ENCODE measurements at places on chromosomes 12 and 14.
A peak's percentile ranks its signal among the peaks of the same experiment; 100 is the strongest.

GRCh38 chr14:73245480-73246325, 8.4 kb downstream of the PAPLN start:
- DNase-seq = peak; percentile 67

DNA sequence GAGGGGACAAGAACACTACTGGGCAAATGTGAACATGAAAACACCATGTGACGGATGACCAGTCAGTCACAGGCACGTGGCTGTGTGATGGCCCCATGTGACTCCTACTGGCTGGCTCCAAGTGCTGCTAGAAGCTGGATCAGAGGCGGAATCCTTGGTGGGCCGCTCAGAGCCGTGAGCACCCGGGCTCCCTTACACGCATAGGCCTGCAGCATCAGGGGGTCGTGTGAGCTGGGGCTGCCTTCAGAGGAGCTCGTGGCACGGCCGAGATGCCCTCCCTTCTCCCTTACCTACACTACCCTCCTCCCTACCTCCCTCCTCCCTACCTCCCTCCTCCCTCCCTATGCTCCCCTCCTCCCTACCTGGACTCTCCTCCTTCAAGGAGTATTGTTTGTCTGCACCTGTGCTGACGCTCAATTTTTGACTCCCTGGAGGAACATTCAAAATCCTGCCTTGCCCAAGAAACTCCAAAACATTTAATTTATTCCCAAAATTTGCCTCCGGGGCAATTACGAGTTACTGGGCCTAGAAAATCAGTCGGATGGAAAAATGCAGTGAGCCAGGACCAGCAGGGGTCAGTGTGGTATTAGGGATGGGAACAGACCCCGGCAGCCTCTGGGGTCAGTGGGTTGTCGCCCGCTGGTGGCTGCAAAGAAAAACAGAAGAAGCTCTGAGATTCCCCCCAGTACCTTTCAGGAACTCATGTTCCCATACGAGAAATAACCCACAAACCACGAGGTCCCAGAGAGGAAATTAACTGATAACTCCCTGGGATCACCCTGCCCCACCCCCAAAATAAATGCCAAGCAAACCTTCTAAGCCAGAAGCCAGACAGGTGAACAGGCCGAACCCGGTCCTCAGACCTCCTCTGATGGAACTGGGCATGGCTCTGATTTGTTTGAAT, 61.3 kb downstream of the C14orf132 start:
- peak; percentile 89 for DNase-seq

- DNase-seq = no peak
Measured at GRCh38 chr14:91246051-91246852, 1.7 kb upstream of the GPR68 start.

DNA sequence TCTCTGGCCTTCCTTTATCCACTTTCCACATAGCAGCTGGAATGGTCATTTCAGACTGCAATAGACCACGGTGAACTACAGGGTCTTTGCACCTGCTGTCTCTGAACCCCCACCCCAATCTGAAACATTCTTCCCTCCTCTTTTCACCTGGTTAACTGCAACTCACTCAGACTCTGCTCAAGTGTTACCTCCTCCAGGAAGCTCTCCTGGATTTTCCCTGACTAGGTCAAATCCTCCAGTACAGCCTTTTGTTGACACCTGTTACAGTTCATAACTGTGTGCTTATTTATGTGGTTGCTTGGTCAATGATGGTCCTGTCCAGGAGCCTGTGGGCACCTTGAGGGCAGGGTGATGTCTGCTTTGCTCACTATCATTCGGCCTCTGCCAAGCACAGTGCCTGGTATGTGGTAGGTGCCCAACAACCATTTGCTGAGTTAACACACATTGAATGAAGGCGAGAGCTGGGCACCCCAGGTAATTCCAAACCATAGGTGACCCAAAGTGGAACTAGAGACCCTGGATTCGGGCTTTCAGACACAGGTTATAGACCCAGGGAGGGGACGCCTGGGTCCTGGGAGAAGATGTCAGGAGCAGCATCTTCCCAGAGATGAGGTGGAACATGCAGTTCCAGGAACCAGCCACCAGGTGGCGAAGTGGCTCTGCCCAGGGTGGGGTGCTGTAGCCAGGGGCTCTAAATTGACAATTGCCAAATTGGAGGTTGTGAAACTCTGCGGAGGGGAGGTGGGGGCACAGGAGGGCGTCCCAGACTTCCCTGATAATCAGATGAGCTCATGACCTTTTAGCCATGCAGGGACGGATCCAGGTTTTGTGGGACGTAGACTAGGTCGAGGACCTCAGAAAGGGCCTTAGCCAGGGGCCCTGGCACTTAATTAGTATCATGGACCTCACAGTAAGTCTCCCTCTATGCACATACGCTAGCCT, 28.1 kb downstream of the TRPV4 start:
- peak; percentile 56 for DNase-seq

DNA sequence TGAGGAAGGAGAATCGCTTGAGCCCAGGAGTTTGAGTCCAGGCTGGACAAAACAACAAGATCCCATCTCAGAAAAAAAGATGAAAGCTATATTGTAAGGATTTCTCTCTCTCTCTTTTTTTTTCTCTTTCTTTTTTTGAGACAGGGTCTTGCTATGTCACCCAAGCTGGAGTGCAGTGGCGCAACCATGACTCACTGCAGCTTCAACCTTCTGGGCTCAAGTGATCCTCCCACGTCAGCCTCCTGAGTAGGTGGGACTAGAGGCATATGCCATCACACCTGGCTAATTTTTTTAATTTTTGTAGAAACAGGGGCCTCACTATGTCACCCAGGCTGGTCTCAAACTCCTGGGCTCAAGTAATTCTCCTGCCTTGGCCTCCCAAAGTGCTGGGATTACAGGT, 5.8 kb upstream of the MRPL42 start:
- no peak for DNase-seq

GRCh38 chr14:99460793-99461192, 19.9 kb downstream of the SETD3 start:
- no peak for DNase-seq

- DNase-seq = no peak
Measured at GRCh38 chr12:125331342-125332052, 266.3 kb downstream of the AACS start.

DNA sequence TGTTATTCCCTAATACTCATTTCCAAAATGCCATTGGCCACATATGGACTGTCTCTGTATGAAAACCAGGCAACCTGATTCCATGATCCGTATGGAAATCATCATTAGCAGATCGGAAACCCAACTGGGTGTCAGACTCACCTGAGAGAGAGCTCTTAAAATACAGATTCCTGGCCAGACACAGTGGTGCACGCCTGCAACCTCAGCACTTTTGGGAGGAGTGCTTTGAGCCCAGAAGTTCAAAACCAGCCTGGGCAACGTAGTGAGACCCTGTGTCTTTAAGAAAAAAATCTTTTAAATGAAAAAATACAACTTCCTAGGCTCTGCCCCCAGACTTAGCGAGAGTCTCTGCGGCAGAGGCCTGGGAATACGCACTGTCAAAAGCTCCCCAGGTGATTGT, 37.4 kb downstream of the PLXNC1 start:
- no peak for DNase-seq

DNA sequence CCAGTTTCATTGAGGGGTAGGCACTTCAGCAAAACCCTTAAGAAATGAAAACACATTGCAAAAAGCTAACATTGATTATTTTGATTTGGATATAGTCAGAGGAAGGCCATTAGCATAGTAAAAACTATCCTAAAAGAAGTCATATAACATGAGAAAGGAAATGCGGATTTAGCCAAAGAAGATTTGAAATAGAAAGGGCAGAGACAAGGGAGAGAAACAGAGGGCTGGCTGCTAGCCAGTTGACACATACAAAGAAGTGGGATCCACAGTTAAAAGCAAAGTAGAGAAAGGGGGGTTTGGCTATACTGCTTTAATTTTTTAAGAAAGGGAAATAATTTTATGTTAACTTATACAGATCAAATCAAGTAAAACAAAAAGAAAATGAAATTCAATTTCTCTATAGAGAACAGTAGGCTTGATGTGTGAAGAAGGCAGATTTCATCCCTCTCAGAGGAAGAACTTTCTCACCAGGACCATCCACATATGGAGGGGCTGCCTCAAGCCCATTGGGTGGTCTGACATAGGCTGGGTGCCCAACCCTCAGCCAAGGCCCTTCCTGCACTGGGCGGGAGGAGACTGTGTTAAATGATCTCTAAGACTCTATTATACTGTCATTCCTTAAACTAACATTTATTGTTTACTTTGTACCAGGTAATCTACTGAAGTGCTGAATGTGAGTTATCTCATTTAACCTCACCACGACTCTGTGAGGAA, 420.3 kb downstream of the CCDC91 start:
- no peak for DNase-seq

- no peak for DNase-seq
Measured at GRCh38 chr14:72759670-72760069, 134.2 kb downstream of the DPF3 start.

DNA sequence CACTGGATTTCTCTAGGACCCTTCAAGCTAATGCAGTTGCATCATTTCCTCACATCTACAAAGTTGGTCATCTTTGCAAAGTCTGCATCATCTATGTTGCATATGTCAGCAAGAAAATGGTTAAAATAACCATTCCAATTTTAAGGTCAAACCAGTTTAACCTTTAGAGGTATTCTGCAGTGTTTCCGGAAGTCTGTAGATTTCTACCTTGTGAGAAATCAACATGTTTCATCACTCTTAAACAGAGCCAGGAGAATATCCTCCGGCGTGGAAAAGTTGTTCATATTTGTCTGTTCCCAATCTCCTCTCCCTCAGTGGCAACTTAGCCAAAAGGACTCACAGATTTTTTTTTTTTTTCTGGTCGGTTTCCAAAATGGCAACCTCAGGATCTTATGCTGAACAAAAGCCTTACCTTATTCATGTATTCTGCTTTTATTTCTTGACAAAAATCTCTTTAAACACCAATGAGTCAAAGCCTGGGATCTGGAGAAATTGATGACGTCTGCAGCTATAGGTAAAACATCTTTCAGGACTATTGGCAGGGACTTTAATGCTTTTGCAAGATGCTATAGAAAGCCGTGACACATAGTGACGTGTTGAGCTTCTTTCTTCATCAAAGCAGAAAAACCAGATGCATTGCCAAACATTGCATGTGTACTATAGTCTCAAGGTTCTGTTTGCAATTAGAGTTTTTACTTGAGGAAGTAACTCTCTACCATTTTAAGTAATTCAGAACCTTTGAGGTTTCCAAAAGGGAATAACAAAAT, 16.0 kb upstream of the CDK17 start:
- DNase-seq = no peak

- peak; percentile 69 for DNase-seq
Measured at GRCh38 chr14:87461704-87462103, 531.3 kb downstream of the GALC start.

GRCh38 chr12:15855646-15856045, 26.5 kb upstream of the STRAP start:
- DNase-seq = no peak

DNA sequence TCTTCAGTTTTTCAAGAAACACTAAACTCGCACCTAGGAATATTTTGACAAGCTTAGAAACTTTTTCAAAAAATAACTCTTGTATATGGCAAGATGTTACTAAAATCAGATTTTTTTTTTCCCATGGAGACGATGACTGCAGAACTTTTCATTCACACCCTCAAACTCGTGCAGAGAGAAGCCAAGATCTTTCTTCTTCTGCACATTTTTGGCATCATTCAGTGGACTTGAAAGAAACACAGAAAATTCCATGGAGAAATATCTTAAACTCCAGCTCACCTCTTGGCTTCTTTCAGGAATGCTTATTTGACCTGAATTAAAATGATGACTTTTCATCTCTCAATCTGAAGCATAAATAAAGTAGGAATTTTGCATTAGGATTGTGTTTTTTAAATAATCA, 919.4 kb downstream of the NRXN3 start:
- no peak for DNase-seq

GRCh38 chr14:50599700-50600444, 39.9 kb downstream of the ATL1 start:
- no peak for DNase-seq

DNA sequence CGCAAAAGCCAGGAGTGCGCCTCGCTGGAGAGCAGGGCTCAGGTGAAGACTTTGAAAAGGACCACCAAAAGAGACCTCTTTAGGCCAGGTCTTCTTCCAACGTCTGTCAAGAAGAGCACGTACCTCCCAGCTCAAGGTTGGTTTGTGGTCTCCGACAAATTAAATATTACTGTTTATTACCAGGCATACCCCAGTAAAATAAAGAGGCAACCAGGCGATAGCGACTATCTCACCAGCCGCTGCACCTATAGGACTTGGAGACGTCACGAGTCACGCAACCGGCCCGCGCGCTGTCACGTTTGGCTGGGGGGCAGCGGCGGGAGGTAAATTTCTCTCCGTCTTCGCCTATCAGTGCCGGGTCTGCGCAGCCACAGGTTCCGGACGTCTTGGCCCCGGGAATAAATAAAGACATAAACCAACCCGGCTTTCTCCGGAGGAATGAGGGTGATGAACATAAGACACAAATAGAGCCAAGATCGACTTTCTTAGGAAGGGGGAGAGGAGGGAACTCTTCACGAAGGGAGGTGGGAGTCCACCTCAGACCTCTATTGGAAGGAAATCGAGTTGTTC, 2.0 kb upstream of the TBX5 start:
- no peak for DNase-seq

- DNase-seq = no peak
Measured at GRCh38 chr12:108016022-108016564, 113.0 kb upstream of the WSCD2 start.

DNA sequence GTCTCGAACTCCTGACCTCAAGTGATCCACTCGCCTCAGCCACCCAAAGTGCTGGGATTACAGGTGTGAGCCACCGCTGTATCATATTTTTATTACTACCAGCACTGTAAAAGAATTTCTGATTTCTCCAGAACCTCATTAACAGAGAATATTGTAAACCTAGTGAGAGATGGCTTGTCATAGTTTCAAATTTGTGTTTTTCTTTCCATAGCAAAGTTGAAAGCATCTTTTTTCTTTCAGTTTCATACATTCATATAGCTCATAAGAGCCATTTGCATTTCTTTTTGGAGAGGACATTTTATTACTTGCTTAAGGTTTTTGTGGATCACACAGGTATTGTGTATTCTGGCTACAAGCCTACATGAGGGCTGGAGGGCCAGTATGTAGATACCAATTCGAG, 58.0 kb downstream of the MIS18BP1 start:
- DNase-seq = no peak

GRCh38 chr14:53146739-53147138, 6.4 kb downstream of the DDHD1 start:
- DNase-seq = no peak

DNA sequence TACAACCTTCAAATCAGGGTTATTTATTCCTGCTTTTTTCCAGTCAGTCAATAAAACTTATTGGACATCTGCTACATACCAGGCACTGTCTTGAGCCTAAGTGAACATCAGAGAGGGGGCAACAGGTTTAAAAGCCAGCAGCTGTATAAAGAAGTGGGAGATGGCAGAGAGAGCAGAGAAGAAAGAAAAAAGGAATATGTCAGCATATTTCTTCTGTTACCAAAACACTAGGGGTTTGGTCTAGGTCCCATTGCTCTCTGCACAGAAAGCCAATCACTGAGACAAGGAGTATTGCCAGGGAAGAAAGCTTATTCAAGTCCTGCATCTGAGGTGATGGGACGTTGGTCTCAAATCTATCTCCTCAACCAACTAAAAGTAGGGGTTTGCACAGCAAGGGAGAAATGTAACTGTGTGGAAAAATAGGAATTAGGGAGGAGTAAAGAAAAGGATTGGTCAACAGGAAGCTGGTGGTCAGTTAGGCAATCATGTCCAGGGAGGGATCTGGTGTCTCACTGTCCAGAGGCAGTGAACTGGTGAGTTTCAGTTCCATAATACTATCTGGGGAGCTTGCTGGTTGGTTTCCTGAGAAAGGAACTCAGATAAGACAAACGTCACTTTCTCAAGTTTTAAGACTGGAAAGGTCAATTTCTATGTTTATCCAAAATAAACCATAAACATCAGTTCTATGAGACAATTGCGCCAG, 107.5 kb downstream of the PHLDA1 start:
- DNase-seq = no peak

- no peak for DNase-seq
Measured at GRCh38 chr12:79512068-79512467, 178.7 kb downstream of the PAWR start.
